ENCODE measurements at places on chromosomes 2 and 18. TPM values are rescaled to one million over a fixed set of nuclear protein-coding genes. Genes with fewer than 3 reads are reported as not detected.
A peak's percentile ranks its signal among the peaks of the same experiment; 100 is the strongest.

KCNE4 gene
- 0.26 TPM for total RNA-seq

ZNF804A gene
- total RNA-seq, result not detected

LYPD6B gene
- total RNA-seq, result 8.7 TPM

POTEE gene
- total RNA-seq, result not detected

ACSL3 gene
- 71.1 TPM for total RNA-seq

- no peak for DNase-seq
- H3K4me1 ChIP-seq, result no peaks in the 10 kb centered on the region
- H3K36me3 ChIP-seq, result no peaks in the 10 kb centered on the region
Measured at GRCh38 chr18:53817976-53818950, 406.2 kb downstream of the MBD2 start.

DNA sequence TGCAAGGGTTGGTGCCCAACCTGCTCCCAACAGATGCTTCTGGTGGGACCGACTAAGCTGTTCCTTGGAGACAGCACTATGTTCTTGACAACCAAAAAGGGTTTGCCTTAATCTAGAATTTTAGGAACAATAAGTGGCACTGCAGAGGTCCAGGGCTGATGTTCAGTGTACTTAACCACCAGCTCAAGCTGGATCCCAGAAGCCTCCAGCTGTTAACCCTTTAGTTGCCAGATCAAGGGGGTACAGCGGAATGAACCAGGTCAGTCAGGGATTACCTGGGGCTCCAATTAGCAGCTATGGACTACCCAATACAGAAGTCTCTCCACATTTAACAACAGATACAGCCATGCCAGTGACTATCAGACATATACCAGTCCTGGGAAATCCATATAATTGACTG lies 3.5 kb downstream of the GPR75 start:
- H3K27me3 ChIP-seq, result no peaks in the 10 kb centered on the region
- no peak overlapping the region for H3K4me3 ChIP-seq
- no peak overlapping the region for H3K27ac ChIP-seq

- H3K4me3 ChIP-seq, result peak overlapping the region; percentile 68
- H3K27me3 ChIP-seq, result no peaks in the 10 kb centered on the region
- peak overlapping the region; percentile 80 for H3K27ac ChIP-seq
- H3K36me3 ChIP-seq, result no peaks in the 10 kb centered on the region
- no peaks in the 10 kb centered on the region for H3K4me1 ChIP-seq
Measured at GRCh38 chr2:180980943-180981911, 822 bp downstream of the UBE2E3 start.

- H3K27me3 ChIP-seq, result no peaks in the 10 kb centered on the region
- H3K36me3 ChIP-seq, result no peaks in the 10 kb centered on the region
- H3K27ac ChIP-seq, result no peak overlapping the region
- H3K4me1 ChIP-seq, result no peaks in the 10 kb centered on the region
Measured at GRCh38 chr2:133802409-133803039, 234.3 kb upstream of the NCKAP5 start.

DNA sequence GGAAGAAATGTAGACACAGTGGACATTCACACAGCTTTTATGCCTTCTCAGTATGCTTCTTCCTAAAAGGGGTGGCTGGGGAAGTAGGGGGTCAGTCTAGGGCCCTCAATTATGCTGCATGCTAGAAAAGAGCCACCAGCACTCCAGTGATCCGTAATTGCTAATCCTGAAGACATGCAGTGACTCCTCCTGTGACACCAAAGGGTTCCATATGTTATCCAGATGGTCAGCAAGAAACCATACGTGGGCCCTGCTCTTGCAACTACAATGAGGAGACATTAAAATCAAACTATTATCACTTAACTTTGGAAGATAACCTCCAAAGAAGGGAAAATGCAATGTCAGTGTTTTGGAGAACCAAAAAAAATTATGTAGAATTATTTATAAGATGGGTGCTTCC lies 143.4 kb upstream of the LYPD1 start:
- DNase-seq, result no peak
- H3K27me3 ChIP-seq, result no peaks in the 10 kb centered on the region
- no peaks in the 10 kb centered on the region for H3K4me1 ChIP-seq
- H3K27ac ChIP-seq, result no peak overlapping the region
- no peak overlapping the region for H3K4me3 ChIP-seq
- H3K36me3 ChIP-seq, result no peaks in the 10 kb centered on the region

DNA sequence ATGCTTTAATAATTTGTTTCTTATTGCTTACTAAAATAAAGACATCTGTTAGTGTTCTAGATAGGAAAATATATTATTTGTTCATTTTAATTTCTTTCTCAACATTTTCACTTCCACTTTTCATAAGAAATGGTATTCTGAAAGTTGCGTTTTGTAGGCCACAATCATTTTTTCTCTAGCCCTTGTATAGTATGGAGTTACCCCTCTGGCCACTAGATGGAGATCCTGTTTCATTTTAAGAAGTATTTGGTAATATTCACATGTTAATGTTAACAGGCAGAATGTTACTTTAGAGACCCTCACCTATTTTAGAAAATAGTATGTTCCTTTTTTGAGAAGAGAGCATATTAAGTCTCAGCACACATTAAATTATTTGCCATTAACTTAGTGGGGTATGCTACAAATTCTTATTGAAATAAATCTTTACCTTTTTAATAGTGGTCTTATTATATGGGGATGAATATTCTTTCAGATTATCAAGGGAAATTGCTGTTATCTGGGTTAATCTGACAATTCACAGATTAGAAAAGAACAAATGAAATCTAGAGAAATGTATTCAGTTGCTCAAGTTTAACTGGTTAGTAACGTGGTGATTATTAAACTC lies 73.9 kb upstream of the TTC27 start:
- no peak overlapping the region for H3K4me3 ChIP-seq
- H3K27me3 ChIP-seq, result no peaks in the 10 kb centered on the region
- H3K27ac ChIP-seq, result no peak overlapping the region
- H3K4me1 ChIP-seq, result no peaks in the 10 kb centered on the region
- DNase-seq, result no peak

- no peaks in the 10 kb centered on the region for H3K27me3 ChIP-seq
- no peak for DNase-seq
- H3K27ac ChIP-seq, result peak overlapping the region; percentile 9
- H3K36me3 ChIP-seq, result no peaks in the 10 kb centered on the region
- H3K4me1 ChIP-seq, result peaks cover 19% of the 10 kb centered on the region
Measured at GRCh38 chr2:20584399-20585358, 66.2 kb downstream of the HS1BP3 start.

DNA sequence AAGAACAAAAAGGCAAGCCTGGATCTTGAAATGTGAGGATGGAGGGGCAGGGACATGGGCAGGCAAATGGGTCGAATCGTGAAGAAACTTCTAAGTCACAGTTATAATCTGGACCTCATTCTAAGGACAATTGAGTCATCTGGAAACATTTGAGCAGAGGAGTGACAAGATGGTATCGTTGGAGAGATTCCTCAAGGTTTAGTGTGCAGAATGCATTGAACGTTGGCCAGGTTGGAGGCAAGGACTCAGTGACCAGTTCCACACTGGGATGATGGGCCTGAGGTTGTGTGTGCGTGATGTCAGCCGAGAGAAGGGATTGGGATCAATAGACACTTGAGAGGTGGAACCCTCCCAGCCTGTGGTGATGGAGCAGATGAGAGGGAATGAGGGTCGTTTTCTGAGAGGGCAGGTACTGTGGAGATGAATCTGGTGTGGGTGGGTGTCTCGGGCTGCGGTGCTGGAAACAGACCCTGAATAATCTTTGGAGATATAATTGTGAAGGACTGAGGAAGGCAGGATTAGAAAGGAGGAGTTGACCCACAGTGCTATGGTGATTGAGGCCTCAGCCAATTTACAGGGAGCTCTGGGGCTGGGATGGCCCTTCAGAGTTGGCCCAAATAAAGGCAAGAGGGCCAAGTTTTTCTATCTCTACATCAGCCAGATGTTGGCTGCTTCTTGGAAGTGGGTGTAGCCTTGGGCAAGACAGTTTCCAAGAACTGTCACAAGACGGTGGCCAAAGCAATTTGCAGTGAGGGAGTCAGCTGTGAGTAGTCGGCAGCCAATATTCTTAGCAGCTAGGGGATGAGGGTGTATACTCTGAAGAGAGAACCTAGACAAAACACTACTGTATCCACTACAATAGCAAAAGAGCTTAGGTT lies 5.8 kb upstream of the ZNF532 start:
- DNase-seq, result no peak
- peaks cover 10% of the 10 kb centered on the region for H3K4me1 ChIP-seq
- H3K27me3 ChIP-seq, result no peaks in the 10 kb centered on the region
- H3K27ac ChIP-seq, result peak overlapping the region; percentile 64
- no peak overlapping the region for H3K4me3 ChIP-seq

GRCh38 chr2:106144621-106145331 lies 49.3 kb downstream of the UXS1 start:
- H3K27ac ChIP-seq, result no peak overlapping the region
- H3K4me1 ChIP-seq, result peaks cover 2% of the 10 kb centered on the region
- no peaks in the 10 kb centered on the region for H3K27me3 ChIP-seq

DNA sequence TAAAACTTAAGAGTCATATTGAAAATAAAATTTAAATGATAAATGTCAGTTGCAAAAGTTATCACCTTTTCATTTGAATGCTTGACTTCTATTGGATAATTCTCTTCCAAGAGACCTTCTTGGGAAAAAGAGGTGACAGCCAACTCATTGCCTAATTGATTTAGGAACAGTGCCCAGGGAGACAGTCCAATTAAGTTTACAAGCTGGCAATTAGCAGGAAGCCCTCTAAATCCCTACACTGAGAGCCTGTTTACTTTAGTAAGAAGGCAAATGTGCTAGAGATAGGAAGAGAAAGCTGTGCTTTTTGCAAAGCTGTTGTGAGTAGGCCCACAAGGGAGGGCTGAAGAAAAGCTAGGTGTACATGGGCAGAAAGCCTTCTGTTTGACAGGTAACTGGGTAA lies 189.1 kb downstream of the WDPCP start:
- H3K4me1 ChIP-seq, result peaks cover 7% of the 10 kb centered on the region
- no peak for DNase-seq
- no peak overlapping the region for H3K27ac ChIP-seq
- no peak overlapping the region for H3K4me3 ChIP-seq
- H3K27me3 ChIP-seq, result no peaks in the 10 kb centered on the region

GRCh38 chr2:218781691-218782527 lies at the start of gene CYP27A1:
CYP27A1 (plus strand) TSS chr2:218782147; CDS start chr2:218782183, 36 bp downstream.
- no peak for DNase-seq
- H3K4me3 ChIP-seq, result peak within 1 kb of the TSS; percentile 90
- peaks cover 41% of the 10 kb centered on the region for H3K4me1 ChIP-seq
- no peaks in the 10 kb centered on the region for H3K27me3 ChIP-seq
- no peaks in the 10 kb centered on the region for H3K36me3 ChIP-seq
- peak within 1 kb of the TSS; percentile 77 for H3K27ac ChIP-seq

- no peak overlapping the region for H3K27ac ChIP-seq
- H3K27me3 ChIP-seq, result no peaks in the 10 kb centered on the region
- H3K4me3 ChIP-seq, result no peak overlapping the region
- no peaks in the 10 kb centered on the region for H3K4me1 ChIP-seq
- H3K36me3 ChIP-seq, result no peaks in the 10 kb centered on the region
Measured at GRCh38 chr2:145638675-145639074, 1118.8 kb upstream of the ZEB2 start.

DNA sequence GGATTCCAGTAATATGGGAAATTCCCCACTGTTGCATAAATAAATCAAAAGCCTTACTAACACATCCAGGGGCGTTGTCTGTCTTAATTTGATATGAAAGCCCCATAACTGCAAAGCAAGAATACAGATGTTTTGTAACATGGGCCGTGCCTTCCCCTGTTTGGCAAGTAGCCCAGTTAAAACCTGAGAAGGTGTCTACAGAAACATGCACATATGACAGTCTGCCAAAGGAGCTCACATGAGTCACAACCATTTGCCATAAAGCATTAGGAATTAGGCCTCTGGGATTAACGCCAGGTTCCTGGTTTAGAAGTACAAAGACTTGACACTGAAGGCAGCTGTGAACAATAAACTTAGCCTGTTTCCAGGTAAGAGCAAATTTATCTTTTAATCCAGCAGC lies 43.1 kb upstream of the LONRF2 start:
- H3K36me3 ChIP-seq, result no peaks in the 10 kb centered on the region
- H3K27me3 ChIP-seq, result no peaks in the 10 kb centered on the region
- DNase-seq, result peak; percentile 7

DNA sequence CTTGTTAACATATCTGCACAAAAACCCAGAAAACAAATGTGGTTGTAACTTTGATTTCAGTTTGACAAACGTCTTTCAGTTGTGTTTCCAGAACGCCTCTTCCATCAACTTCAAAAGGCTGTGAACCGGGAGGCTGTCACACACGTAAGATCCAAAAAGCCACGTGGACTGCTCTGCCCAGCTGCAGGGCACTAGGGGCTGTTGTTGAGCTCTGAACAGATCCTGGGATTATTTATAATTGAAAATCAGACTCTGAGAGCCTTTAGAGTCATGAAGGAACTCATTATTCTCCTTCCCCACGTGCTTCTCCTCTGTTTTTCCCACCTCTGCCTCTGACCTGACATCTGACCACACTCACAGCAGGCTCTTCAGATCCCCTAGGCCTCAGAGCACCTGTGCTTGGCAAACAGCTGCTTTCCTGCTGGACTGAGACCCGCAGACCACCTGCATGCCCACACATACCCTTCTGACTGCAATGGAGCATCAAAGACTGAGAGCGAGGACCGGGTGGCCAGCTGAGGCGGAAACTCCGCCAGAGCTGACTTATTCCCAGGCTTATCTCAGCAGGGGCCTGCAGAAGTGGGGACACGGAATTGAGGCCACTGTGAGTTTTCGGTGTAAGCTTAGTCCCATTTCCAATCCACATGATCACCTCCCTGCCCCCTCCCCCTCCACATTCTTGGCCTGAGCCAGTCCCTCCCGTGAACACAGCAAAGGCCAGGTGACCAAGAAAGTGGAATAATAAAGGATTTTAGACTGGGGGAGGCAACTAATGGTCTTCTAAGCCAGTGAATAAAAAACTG lies 114.8 kb downstream of the ATL2 start:
- H3K27me3 ChIP-seq, result peaks cover 8% of the 10 kb centered on the region
- no peak overlapping the region for H3K4me3 ChIP-seq
- H3K4me1 ChIP-seq, result no peaks in the 10 kb centered on the region
- no peak for DNase-seq
- H3K36me3 ChIP-seq, result no peaks in the 10 kb centered on the region

GRCh38 chr18:31429623-31430022 lies 17.9 kb upstream of the DSG3 start:
- H3K4me1 ChIP-seq, result peaks cover 39% of the 10 kb centered on the region
- H3K4me3 ChIP-seq, result no peak overlapping the region
- no peaks in the 10 kb centered on the region for H3K27me3 ChIP-seq

DNA sequence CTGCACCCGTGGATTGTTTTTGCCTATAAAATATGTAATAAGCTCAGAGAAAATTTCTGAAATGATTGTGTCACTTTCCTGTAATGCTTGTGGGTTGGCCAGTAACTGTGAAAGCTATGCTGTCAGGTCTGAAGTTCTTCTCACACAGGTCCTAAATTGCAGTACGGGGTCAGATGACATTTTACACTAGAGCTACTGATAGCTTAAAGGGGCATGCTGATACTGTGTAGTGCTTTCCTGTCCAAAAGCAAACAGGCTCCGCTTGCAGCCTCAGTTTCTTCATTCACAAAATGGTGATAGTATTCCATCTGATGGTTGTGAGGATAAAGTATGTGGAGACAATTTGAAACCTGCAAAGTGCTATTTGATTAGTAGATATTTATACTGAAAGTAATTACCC lies 7.6 kb upstream of the FARSB start:
- H3K36me3 ChIP-seq, result no peaks in the 10 kb centered on the region
- H3K27ac ChIP-seq, result no peak overlapping the region
- no peaks in the 10 kb centered on the region for H3K27me3 ChIP-seq
- no peak for DNase-seq

GRCh38 chr2:138026111-138027020 lies 62.1 kb downstream of the HNMT start:
- H3K36me3 ChIP-seq, result no peaks in the 10 kb centered on the region
- no peaks in the 10 kb centered on the region for H3K4me1 ChIP-seq
- no peak for DNase-seq
- H3K27ac ChIP-seq, result no peak overlapping the region
